ENCODE measurements at places on chromosomes 7 and 10. TPM values are rescaled to one million over a fixed set of nuclear protein-coding genes. Genes with fewer than 3 reads are reported as not detected.

CELF2 gene
- 137 TPM for total RNA-seq

AOC1 gene
- total RNA-seq = not detected

ACBD7 gene
- total RNA-seq = 1.8 TPM

SPRN gene
- total RNA-seq = not detected

C10orf67 gene
- total RNA-seq = 0.60 TPM

KCNH2 gene
- 0.45 TPM for total RNA-seq

MSS51 gene
- 0.94 TPM for total RNA-seq

ELFN1 gene
- 0.19 TPM for total RNA-seq

ADRA2A gene
- total RNA-seq = not detected

LRRC17 gene
- not detected for total RNA-seq

TRIL gene
- not detected for total RNA-seq

NUTM2E gene
- total RNA-seq = not detected

TRIM50 gene
- not detected for total RNA-seq

PNLIPRP3 gene
- total RNA-seq = not detected

SLIT1 gene
- 0.08 TPM for total RNA-seq

Measured in activated naive CD8-positive, alpha-beta T cell treated with anti-CD3 and anti-CD28 coated beads for 36 hours (primary cell).